Foreskin keratinocyte (primary cell): ENCODE measurements at places on chromosomes 7 and 10. TPM values are rescaled to one million over a fixed set of nuclear protein-coding genes. Genes with fewer than 3 reads are reported as not detected.

Gene HOXA5
- total RNA-seq, result 3.8 and 4.3 TPM in 2 replicates

Gene CALML5
- 2.4 and 65.7 TPM in 2 replicates for total RNA-seq

Gene ITIH2
- not detected in 2 replicates for total RNA-seq

Gene URGCP
- 27.0 and 27.3 TPM in 2 replicates for total RNA-seq

Gene DENND2A
- 1.1 and 3.0 TPM in 2 replicates for total RNA-seq

Gene ATG9B
- total RNA-seq, result 0.18 and 0.31 TPM in 2 replicates

Gene RFC2
- total RNA-seq, result 59.8 and 62.6 TPM in 2 replicates

Gene SCIN
- total RNA-seq, result 0.32 TPM in 1 of 2 replicates, not detected in the other

- no peak for DNase-seq
These were observed 191.0 kb downstream of the LSM5 start for GRCh38 chr7:32299133-32299702.

GRCh38 chr10:47051741-47052238 lies 140.6 kb downstream of the PTPN20 start:
- no peak for DNase-seq

- DNase-seq, result no peak
These were observed 59.2 kb upstream of the ANTXRL start for GRCh38 chr10:46227571-46227935.

DNA sequence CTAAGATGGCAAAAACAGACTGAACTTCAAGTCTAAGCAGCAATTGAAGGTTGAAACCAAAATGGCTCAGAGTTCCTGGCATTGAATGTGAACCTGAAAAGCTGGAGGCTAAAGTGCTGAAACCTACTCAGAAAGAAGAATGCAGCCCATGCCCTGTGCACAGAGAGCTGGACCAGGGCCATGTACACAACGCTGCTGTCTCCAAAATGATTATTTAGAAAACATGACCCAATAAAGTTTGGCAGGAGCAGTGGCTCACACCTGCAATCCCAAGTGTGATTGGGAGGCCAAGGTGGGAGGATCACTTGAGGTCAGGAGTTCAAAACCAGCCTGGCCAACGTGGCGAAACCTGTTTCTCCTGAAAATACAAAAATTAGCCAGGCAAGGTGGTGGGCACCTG lies 158.9 kb downstream of the AKR1D1 start:
- no peak for DNase-seq

GRCh38 chr10:76236356-76236755 lies 804.9 kb downstream of the LRMDA start:
- no peak for DNase-seq

DNA sequence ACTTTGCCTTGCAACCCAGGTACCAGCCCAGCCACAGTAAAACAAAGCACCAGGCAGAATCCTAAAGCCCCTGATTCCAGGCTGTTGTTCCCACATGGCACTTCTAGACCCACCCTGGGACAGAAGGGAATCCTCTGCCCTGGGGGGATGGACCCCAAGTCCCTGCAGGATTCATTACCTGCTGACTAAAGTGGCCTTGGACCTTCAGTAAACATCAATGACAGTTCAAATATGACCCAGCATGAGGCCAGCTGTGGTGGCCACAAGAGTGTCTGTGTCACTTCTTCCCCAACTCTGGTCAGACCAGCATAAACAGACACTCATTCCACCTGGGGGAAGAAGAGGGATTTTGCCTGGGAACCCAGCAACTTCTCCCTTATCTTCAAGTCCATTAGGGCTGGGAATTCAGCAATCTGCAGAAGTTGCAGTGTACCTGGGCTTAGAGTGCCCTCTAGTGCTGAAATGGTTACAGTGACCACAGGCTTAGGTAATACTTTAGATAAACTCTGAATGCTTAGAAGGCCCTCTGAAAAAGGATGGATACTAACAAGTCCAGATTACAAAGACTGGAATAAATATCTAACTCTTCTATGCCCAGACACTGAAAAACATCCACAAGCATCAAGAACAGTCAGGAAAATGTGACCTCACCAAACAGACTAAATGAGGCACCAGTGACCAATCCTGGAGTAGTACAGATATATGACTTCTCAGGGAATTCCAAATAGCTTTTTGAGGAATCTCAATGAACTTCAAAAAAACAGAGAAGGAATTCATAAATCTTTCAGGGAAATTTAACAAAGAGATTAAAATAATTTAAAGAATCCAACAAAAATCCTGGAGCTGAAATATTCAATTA lies 108.5 kb upstream of the TMEM168 start:
- peak; percentile 59 for DNase-seq

DNA sequence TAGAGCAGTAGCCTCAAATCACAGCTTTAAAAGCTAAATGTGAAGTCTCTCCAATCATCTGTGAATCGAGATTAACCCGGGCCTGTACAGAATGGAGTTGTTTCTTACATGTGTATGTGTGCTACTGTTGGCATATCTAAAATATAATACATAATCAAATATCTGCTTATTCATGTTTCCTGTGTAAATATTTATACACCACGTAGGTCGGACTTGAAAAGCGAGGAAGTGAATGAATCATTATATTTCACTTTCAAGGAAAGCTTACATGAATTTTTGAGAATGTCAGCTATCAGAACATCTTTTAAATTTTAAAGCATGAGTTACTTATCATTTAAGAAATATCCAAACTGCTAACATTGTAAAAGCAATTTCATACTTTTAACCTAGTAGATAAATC lies 233.3 kb downstream of the SLC25A13 start:
- no peak for DNase-seq

DNA sequence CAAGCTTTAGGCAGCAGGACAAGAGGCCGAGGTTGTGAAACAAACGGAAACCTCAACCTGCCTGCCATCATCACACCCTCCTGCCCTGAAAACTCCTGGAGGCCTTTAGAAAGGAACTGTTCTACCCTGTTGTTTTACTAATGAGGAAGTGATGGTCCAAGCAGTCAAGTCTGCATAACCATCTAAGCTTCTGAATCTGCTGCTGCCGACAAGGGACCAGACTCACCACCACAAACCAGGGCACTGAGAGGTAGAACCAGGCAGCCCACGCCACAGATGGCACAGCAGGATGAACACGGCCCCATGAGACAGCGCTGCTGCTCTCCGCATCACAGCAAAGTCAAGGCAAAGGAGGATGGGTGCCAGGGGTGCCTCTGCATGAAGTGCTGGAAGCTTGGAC lies 209.4 kb downstream of the CELF2 start:
- DNase-seq, result no peak

DNA sequence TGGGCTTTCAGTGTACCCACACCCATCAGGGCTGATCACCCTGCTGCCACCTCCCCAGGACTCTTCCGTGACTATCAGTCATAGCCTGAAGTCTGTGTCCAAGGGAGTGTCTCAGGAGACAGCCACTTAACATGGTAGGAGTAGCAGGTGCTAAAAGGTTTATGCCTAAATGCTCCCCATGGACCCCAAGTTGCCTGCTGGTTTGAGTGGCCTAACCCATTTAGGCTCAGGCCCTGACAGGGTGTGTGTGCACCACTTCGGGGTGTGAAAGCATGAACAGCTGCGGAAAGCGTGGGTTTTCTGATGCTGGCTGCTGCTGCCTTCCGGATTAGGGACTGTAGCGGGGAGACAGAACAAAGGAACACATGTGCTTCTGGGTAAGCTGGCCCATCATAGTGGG lies 93.2 kb upstream of the SAMD8 start:
- DNase-seq, result no peak

DNA sequence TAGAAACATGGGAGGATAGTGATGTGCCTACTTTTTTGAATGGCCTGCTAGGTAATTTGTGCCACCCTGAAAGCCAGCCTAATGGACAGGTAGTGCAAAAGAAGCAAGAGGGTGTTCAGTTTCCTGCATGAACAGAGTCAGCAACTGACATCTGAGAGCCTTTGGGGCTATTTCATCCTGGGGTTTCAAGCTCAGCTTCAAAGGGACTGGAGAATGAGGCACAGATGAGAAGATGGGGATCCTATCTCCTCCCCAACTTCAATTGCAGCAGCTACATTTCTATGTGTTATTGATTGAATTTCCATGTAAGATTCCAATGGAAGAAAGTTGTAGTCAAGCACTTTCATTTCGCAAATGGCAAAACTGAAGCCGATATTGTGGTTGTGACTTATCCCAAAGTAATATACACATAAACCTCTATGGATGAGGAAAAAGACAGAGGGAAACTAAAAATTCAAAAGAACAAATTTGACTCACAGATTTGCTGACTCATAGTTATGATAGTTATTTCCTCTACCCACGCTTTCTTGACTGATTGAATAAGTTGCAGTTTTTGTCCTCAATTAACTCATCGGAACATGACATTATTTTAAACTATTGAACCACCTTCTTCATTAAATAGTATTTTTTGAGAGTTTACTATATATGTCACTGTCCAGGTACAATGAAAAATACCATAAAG lies 42.6 kb upstream of the NRP1 start:
- DNase-seq, result peak; percentile 74

DNA sequence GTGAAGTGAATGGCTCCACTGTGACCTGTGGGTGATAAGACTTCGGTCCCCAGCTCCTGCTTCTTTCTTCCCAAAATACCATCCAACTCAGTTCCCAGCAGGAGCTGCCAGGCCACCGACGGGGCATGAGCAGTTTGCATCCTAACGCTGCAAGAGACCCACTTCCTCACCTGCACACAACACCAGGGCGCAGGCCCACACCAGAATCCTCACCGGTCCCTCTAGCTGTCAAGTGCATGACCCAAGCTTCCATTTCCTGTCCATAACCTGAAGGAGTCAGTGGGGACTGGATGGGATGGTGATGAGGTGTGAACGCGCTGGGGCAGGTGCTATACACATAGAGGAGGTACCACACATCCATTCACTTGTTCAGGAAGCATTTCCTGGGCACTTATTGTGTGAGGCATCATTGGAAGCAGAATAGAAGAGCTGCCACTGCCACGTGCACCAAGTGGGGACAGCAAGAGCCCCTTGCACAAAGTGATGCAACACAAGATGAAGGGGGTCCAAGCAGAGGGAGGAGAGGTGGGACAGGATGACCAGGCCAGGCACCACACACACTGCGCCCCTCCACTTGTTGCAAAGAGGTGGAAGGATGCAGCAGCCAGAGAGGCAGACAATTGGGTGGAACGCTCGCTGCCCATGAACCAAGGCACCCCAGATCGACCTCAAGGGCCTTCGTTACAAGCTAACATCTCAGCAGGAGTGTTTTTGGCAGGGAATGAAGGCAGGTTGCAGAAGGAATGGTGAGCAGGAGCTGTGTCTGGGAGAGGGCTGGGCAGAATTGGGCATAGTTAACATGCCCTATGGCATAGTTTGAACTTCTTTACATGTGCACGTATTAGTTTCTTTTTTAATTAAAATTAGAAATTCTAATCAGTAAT lies 605.8 kb upstream of the MGMT start:
- no peak for DNase-seq

DNA sequence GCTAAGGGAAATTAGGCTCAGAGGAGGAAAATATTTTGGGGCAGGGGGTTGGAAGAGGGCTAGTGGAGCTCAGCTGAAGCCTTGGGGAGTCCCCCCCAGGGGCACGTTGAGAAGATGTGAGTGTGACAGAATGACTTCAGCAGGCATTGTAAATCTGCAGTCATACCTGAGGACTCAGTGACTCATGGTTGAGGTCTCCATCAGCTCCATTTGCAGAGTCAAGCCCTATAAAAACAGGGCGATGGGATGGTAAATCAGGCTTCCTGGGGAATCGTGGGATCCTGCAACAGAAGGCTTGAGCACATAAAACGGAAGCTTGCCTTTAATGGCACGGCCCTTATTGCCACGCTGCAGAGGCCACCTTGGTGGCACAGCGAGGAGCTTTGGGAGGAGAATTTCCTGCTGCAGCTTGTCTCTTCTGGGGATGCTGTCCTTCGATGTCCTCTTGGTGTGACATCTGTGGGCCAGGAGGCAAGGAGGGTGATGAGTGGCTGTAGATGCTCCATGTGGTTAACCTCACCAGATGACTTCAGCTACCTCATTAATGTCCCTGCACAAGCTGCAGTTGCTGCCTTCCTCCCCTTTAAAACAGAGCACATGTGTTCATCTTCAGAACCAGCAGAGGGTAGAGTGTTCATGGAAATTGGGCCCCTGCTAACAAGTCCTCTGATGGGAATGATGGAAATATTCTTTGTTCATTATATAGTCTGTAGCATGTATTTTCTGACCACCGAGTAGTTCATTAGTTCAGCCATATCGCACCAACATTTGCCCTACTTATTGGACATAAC lies 285.9 kb downstream of the LRMDA start:
- DNase-seq, result no peak

DNA sequence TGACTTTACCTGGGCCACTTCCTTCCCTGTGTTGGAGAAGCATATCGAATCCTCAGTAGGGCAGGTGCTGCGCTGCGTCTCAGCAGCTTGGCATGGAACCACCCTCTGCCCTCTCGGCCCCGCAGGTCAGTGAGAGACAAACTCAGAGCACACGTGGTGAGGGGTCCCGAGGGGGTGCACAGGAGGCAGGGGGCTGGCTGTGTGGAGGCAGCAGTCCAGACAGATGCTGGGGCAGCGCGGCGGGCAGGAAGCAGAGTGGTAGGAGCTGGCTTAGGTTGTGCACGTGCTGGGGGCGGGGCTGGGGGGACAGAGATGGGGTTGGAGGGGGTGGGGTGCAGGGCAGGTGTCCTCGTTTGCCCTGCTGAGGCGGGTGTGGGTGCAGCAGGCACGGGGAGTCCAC lies 33.1 kb downstream of the NUB1 start:
- no peak for DNase-seq

- DNase-seq, result no peak
These were observed 202.0 kb downstream of the WDR11 start for GRCh38 chr10:121053151-121053550.

GRCh38 chr7:1220977-1221745 lies 11.5 kb upstream of the UNCX start:
- DNase-seq, result no peak

DNA sequence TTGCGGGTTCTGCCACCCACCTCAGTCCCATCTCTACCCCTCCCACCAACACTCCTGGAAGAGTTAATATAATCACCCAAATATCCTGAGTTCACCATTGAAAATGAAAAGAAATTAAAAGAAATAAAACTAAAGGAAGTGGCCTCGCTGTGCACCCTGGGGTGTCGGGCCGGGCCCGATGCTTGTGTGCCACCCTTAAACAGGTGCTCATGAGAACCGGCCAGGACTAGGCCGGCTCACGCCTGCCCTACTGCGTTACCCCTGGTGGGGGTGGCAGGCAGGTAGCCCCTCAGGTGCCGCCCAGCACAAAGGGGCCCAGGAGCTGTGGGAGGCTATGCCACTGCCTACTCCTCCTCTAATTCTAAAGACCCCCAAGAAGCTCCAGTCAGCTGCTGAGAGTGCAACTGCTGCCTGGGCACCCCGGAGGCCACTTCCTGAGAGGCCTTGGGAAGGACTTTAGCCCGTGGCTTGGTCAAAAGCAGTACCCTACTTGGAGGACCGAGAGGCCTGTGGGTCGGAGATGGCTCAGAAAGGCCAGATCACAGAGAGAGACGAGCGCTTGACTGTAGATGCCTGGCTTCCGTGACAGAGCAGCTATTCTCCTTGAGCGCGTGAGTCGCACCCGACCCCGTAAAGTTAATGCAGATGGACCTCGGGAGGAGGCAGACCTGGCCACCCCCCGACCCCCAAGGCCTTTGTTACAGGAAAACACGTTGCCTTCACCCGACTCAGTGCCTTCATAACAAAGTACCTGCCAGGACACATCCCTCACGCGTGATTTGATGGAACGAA lies 51.0 kb upstream of the PPP2R2D start:
- DNase-seq, result no peak
